Thyroid gland (tissue), 4 donors: ENCODE measurements at places on chromosomes 13 and 19. TPM values are rescaled to one million over a fixed set of nuclear protein-coding genes. Genes with fewer than 3 reads are reported as not detected.

GRCh38 chr19:29245215-29245614, 32.3 kb upstream of the UQCRFS1 start:
- DNase-seq = no peak

DNA sequence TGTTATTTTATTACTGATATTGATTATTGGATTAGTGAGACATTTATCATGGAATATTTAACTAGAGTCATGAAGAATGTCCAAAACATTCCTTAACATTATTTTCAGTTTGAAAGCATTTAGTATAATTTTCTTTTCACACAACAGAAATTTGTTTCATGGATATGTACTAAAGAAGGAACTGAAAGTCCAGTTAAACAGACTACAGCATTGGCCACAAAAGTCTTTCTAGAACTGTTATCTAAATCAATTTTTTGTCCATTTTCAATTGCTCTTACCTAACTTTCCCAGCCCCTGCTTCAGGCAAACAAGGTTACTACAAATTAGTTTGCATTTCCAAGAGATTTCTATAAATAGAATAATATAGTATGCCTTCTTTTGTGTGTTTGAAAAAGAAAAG, 1018.0 kb upstream of the PCDH20 start:
- DNase-seq = no peak

DNA sequence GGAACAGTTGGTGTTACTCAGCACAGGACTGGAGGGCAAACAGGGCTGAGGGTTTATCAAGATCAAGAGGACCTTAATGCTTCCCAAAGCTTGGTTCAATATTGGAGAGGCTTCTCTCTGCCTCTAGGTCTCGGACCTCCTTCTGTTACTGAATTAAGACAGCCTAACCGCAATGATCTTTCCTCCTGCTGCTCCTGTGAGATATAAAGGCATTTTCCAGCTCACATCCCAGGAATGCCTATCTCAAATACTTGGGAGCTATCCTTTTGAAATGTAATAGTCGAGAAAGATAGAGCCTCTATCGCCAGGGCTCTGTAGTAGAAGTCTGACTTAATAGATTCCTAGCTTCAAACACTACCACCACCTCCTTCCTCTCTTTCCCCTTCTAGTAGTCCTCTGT, 1475.0 kb downstream of the SLITRK1 start:
- no peak for DNase-seq

GRCh38 chr19:1210227-1210538, 4.6 kb downstream of the STK11 start:
- no peak for DNase-seq

- DNase-seq = no peak
Observed at GRCh38 chr13:80340651-80341100, 250 bp downstream of the SPRY2 start.

Gene NXNL1
- total RNA-seq = not detected

Gene PGLYRP2
- total RNA-seq = not detected

Gene TUBA3C
- total RNA-seq = not detected

Gene ZIM2
- total RNA-seq = 2.5 TPM

Gene ZNF723
- not detected for total RNA-seq
